CD4-positive, alpha-beta T cell treated with Interleukin-6 at 100 ng/mL for 8 hours (primary cell): ENCODE measurements at places on chromosomes 1 and 21.

- DNase-seq, result no peak
Observed at GRCh38 chr21:27326301-27326700, 359.4 kb upstream of the ADAMTS5 start.

GRCh38 chr1:22845398-22845935 is 127.2 kb downstream of the LACTBL1 start:
- DNase-seq, result no peak

GRCh38 chr21:35504277-35504676 is 455.2 kb upstream of the RUNX1 start:
- no peak for DNase-seq

- no peak for DNase-seq
Observed at GRCh38 chr21:38289705-38290485, 33.1 kb downstream of the KCNJ15 start.

DNA sequence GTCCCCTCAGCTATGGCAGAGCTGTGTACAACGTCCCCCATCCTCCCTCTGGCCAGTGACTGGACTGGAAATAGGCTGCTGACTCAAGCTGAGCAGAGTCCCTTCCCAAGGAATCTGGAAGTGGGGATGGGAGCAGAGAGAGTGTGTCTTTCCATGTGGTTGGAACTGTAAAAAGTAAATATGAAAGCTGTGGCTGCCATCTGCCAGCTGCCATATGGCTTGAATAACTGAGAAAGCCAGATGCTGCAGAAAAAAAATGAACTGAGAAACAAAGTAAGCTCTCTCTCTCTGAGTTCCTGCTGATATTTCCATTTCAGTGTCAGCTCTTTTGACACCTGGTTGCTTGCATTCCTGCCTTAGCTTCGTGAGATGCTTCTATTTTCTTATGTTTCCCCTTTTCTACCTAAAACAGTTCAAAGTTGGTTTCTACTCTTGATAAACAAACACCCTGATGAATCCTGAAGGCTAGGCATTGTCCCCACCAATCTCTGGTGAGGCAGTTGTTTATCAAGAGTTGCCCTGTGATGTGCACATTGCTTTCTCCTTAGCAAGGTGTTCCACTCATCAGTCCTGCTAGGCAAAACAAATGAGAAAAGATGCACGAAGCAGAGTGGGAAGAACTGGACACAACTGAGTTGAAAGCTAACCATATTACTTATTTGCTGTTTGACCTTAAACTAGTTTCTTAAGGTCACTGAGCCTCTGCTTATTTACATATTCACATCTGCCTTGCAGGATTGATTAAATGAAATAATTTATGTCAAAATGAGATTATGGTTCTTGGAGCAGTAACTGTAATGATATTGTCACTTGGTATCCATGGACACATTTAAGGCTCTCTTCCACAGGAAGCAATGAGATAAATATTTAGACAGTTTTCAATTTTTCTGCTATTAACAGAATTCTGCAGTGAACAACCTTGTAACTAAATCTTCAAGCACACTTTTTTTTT is 16.6 kb upstream of the DR1 start:
- no peak for DNase-seq

GRCh38 chr1:242402956-242403355 is 121.5 kb downstream of the PLD5 start:
- DNase-seq, result no peak

DNA sequence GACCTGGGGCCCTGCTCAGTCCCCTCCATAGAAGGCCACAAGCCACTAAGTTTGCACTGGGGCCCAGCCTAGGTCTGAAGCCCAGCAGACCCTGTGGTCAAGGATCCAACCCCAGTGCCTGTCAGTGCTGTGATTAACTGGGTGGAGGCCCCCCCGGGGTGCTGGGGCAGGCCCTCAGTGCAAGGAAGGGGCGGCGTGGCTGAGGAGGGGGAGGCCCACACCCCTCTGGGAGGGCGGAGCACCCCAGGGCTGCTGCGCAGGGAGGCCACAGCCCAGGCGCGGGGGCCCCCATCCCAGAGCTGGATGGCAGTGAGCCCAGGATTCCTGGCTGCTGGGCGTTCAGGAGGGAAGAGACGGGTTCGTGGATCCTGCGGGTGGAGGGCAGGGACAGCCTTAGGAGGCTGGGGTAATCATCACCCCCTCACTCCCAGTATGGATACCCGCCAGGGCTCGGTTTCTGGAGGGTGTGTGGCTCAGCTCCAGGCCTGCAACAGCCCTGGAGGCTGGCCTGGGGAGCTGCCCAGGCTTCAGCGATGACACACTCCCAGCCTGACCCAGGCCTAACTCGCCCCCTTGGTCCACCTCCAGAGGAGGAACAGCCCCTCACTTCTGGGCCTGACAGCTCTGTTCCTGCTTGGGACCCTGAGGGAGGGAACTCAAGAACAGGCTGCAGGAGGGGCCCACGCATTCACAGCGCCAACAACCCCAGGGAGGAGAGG is 890 bp downstream of the GJC2 start:
- DNase-seq, result no peak

DNA sequence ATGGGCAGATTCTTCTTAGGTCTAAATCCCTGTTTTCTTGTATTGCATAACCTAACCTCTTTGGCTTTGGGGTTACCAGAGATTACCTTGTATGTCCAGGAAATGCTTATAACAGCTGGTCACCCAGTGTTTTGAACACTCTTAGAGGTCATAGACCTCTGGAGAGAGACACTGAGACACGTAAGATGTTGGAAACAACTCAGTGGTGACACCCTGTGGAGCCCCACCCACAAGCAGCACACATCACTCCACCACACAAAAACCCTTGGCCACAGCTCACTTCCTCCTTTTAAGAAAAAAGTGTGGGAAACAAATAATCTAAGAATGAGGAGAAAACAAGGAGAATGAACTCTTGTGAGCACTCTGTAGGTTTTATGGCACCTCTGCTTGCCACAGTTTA is 26.3 kb upstream of the CYP4B1 start:
- DNase-seq, result no peak

DNA sequence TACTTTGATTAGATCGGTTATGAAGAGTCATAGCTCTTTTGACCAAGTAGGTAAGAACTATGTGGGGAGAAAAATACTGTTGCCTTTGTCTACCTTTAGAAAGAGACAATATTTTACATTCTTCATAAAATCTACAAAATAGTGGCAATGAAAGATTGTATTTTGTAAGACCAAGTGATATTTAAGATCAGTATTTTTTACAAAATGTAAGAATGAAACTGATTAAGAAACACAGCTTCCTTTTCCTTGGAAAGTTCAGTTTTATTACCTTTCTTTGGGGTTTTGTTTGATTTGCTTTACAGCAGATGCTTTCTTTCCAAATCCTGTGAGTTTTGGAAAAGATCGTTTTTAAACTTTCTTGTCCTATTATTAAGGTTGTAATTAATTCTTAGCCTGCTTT is 69.8 kb downstream of the SLC35A3 start:
- DNase-seq, result no peak

DNA sequence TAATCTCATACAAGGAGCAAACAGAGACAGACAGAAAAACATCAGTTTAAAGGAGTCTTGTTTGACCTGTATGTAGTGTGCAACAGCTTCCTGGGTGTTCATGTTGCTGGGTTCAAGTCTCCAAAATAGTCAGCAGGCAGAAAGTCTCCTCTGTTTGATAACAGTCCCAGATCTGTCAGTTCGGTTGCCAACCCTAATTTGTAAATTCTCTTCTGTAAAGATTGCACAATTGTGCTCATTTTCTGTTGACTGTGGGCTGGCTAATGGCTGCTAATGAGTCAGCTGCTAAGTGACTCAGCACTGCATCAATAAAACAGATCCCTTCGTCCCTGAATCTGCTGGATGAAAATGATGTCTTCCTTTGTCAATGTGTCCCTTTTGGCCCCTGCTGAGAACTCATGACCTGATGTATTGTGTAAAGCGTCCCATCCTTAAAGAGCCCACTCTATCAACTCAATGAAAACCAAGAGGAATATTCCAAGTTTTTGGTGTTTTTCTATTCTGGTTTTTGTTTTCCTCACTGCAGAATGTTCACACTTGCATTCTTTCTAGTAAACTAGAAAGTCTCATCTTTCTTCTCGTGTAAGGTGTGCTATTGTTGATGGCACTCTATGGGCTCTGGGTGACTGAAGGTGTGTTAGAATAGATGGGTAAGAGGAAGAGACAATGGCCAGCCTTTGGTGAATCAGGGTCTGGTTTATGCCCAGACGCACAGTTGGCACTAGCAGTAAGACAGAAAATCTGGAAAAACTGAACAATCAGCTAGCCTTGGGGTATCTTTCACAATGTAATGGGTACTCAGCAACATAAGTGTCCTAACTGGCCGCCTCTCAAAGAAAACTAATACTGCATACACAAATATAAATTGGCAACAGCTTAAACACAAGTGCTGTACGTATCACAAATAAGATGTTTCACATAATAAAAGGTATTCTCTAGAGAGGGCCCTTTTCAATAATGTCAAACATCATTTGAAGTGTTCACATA is 75.1 kb upstream of the SIPA1L2 start:
- DNase-seq, result no peak

DNA sequence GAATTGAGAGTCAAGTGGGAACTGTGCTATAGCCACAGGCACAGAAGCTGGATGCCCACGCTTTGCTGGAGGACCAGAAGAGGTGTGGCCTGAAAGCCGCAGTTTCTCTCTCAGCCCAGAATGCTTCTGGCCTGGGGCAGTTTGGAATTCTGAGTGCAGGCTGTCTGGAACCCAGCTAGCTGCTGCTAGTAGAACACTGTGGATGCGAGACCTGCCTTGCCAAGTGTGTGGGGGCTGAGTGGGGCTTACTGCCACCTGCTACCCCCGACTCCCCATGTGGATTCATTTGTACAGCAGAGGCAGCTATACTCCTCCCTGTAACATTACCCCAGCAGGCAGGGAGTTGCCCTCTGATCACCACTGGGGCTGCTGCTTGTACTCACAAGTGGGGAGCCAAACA is 12.2 kb downstream of the ADAMTS1 start:
- DNase-seq, result no peak

DNA sequence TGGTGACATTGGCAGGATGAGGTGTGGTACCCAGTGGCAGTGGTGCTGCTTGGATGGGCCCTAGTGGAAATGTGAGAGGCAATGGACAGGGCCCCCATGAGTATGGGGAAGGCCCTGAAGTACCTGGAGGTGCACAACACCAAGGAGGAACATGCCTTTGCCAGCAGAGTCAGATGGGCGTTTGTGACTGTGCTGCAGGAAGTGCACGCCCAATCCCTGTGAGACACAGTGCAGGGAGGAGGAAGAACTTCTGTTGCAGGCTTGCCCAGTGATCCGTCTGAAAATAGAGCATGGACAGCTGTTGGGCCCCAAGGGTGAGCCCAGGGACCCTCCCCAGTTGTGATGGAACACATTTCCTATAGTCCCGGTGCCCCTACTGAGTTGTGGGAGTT is 42.7 kb downstream of the GJA5 start:
- DNase-seq, result peak; percentile 3

- DNase-seq, result no peak
Observed at GRCh38 chr1:184380468-184380867, 6.4 kb upstream of the C1orf21 start.

DNA sequence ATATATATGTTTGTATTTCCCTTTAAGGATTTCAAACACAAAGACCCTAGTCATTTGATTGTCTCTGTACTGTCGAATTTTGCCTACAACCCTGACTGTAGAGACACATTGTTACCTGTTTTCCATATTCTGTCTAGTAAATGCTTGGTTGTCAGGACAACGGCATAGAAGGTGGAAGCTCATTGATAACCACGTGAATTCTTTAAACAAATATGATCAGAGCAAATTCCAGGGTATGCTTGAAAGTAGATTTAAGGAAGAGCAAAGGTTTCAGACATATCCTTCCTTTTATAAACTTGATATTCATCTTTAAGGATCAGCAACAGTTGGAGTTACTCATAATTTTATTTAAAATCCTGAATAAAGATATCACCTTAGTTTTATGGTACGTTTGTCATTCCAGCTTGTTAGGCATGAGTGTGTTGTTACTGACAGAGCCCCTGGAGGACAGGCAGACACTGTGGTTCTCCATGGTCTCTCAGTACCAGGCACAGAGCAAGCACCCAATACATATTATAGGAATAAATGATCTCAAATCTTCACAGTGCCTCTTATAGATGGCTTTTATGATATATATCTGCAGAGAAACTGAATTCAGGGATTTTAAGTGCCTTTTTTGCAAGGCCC is 203.2 kb downstream of the FGGY start:
- DNase-seq, result no peak

DNA sequence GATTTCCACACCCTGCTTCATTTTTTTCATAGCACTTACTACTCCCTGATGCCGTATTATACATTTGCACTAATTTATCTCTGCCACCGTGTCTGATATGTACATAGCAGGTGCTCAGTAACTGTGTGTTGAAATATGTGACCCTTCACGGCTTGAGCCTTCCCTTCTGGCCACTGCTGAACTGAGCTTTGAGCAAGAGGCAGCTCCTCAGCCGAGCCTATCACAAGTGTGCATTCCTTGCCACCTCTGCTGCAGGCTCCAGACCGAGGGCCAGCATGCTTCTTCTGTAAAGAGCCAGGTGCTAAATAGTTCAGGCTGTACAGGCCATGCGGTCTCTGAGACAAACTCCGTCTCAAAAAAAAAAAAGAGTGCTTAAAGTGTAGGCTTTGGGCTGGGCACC is 22.6 kb downstream of the PLEKHM2 start:
- DNase-seq, result no peak

- no peak for DNase-seq
Observed at GRCh38 chr1:25146451-25146855, 85.8 kb downstream of the SYF2 start.

DNA sequence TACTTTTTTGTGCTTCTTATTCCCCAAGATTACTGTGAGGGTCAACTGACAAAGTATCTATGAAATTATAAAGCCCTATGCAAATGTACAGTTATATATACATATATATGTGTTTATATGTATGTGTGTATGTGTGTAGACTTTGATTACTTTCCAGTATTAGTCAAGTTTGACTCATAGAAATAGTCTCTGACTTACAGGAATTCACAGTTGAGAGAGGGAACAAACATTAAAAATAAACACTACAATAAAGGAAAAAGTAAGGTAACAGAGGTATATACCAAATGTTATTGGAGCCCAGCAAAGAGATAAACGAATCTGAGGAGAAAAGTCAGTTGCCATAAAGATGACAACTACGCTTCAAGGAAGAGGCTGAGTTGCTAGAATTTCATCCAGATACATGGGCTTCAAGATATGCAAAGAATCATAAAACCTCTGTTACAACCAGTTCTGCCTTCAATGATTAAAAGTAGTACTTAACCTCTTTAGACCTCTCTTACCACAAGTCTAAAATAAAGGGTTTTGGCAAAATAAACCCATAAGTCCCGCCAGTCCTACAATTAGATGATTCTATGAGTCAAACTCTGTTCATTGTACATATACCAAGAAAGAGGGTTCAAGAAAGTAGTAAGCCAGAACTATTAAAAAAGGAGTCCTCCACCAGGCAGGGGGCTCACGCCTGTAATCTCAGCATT is 7.2 kb downstream of the IFT25 start:
- no peak for DNase-seq

DNA sequence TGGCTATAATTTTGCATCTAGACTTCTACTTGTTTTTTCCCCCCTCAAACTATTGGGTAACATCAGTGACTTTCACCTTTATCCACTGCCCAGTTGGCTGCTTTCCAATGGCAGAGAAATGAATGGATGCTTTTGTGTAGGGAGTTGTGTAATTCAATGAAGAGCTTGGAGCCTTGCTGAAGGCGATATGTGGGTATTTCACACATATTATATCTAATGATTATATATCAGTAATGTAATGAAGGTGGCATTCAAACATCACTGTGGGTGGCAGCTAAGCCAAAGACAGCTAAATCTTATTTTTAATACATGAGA is 81.2 kb downstream of the TGFB2 start:
- no peak for DNase-seq

GRCh38 chr1:242824435-242824834 is 299.9 kb upstream of the PLD5 start:
- DNase-seq, result no peak
